Pancreas (tissue), 10 donors: ENCODE measurements at places on chromosomes 12 and 14. TPM values are rescaled to one million over a fixed set of nuclear protein-coding genes. Genes with fewer than 3 reads are reported as not detected.

The KCNH5 gene
- total RNA-seq: not detected

- DNase-seq: no peak
Observed at GRCh38 chr12:3761116-3761735, 8.3 kb upstream of the CRACR2A start.

DNA sequence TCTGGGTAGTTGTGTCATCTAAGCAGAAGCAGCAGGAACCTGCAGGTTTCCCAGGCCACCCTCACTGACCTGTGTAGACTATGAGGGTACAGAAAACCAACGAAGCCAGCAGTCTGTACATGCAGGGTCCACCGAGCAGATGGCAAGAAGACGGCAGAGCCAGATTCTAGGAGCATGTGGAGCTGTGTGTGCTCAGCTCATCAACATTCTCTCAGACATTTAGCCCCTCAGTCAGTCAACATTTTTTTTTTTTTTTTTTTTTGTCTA is 7.3 kb upstream of the ASIC1 start:
- peak; percentile 12 for DNase-seq

DNA sequence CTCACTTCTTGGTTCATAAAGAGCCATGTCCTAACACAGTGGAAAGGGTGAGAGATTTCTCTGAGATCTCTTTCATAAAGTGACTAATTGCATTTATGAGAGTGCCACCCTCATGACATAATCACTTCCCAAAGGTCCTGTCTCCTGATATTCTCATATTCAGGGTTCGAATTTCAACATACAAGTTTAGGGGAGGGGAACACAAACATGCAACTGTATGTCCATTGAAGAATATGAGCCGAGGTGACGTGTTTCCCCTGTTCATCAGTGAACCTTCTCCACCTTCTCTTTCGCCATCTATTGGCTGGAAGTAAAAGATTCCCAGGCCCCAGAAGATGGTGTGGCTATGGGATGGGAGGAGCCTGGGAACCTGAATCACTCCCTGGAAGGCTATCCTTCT is 354.2 kb upstream of the ATP2B1 start:
- no peak for DNase-seq

GRCh38 chr12:99769396-99769980 is 121.9 kb downstream of the GARIN6 start:
- DNase-seq: no peak

DNA sequence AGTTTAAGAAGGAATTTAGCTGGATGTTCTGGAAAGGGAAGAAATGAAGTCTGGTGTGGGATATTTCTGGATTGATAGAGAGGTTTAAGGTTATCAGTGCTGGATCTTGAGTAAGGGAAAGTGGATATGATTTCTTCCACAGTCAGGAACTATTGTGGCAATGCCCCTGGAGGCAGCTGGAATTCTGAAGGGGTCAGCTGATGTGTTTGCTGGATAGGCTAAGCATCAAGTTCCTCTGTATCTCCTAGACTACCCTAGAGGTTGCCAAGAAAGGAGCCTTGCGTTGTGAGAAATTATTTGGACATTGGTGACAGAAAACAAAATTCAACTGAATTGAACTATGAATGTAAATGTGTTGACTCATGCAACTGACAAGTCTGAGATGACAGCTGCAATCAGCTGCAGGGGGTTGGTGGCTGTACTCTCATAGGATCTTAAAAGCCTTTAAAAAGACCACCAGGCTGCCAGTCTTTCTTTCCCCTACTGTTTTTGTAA is 244.4 kb downstream of the ATXN7L3B start:
- DNase-seq: no peak

DNA sequence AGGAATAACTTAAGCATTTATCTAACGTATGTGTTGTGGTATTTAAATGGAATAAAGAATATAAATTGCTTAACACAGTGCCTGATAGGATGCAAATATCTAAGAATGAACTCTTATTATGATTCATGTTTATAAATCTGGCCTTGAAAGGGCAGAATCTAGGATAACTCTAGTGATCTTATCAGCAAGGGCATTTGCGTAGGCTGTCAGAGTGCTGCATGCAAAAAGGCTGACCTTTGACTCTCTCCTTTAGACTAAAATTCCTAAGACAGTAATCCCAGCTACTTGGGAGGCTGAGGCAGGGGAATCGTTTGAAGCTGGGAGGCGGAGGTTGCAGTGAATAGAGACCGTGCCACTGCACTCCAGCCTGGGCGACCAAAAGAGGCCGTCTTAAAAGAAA is 31.3 kb upstream of the ANP32D start:
- DNase-seq: no peak

GRCh38 chr14:79809849-79810612 is 401.3 kb downstream of the DIO2 start:
- no peak for DNase-seq

DNA sequence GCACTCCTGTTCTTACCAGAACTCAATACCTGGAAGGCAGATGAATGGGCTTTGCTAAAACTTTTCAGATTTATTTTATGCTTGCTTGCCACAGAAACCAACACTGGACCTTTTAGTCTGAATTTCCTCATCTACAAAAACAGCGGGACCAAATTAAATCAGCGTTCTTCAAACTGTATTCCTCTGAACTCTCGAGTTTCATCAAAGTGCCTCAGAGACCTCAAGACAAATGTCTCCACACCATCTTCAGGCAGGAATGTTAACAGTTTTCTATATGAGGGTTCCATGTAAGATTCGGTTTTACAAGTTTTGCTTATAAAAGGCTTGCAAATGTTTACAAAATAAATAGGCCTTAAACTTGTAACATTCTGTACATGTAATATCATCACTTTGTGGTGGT is 74.6 kb downstream of the MED13L start:
- no peak for DNase-seq

DNA sequence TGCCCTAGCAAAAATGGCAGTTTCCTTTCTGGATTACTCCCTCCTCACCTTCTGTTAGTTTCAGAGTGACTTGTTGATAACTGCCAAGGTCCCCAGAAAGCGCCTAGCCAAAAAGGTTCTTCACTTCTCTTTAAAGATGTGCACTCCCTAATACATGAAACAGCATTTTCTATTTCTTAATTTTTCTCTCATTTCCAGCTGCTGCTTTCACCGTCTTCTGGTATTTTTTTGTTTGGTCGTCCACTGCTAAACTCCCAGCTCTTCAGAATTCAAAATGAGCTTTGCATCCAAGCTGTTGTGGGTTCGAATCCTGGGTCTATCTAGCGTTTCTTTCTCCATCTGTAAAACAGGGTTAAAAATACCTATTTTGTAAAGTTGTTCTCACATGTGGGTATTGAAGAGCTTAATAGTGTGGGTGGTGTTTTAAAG is 397 bp upstream of the BORCS5 start:
- no peak for DNase-seq

DNA sequence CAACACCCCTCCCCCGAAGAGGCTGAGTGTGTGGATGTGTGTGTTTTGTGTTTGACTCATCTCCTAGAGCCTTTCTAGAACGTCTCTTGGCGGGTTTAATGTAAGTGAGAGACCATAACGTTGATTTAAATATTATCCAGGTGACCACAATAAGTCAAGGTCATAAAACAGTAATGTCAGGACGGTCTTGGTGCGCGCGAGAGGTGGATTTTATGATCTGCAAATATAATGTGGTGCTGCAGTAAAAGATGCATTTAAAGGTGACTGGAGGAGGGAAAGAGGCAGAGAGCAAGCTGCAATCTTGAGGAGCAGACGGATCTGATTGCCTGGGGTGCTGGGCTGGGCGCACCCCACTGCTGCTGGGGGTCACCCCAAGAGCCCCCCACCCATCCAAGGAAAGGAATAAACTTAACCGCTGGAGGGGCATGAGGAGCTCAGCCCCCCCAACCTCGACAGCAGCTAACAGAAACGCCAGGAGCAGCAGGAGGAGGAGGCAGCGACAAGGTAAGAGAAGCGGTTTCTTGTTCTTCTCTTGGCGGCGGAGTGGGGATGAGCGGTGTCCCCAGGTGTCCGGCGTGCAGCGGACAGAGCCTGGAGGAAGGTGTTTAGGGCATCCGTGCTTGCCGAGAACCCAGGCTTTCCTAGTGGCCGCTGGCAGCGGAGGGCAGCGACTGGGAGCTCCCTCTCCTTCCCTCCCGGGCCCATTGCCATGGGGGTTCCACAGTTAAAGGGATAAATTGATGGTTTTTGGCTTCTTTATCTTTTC is 5.5 kb downstream of the HOXC10 start:
- no peak for DNase-seq

DNA sequence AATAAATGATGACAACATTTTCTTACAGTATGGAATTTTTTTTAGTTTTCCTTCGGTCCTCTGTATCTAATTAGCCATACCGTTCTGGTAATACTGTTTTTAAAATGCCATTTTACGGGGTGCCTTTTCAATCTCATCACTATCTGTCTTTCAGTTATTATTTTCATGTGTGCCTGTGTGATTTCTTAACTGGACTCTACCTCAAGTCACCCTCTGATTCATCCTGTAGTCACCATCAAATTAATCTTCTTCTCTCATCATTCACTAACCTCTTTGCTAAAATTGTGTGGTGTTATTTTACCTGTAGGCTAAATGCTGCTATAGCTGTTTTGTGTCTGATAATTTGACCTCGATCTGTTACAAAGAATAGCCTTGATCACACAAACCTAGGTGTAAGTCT is 16.0 kb upstream of the CCT2 start:
- no peak for DNase-seq

DNA sequence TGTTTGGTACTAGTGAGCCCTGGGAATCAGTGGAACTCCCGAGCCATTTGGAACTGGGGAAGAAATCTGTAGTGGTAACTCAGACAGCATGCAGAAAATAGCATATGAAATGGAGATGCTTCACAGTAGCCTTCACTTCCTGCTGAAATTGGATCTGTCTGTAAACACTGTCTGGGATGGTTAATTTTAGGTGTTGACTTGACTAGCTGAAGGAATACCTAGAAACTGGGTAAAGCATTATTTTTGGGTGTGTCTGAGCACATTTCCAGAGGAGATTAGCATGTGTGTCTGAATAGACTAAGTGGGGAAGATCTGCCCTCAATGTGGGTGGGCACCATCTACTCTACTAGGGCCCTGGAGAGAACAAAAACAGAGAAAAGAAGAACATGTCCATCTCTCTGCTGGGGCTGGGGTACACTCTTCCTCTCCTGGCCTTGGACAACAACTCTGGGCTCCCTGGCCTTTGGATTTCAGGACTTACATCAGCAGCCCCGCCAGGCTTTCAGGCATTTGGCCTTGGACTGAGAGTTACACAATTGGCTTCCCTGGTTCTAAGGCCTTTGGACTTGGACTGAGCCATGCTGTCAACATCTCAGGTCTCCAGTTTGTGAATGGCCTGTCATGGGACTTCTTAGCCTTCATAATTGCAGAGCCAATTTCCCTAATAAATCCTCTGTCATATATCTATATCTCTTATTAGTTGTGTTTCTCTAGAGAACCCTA is 14.0 kb upstream of the CRADD start:
- DNase-seq: peak; percentile 29
